ENCODE measurements at places on chromosomes 11 and 22.
A peak's percentile ranks its signal among the peaks of the same experiment; 100 is the strongest.

DNA sequence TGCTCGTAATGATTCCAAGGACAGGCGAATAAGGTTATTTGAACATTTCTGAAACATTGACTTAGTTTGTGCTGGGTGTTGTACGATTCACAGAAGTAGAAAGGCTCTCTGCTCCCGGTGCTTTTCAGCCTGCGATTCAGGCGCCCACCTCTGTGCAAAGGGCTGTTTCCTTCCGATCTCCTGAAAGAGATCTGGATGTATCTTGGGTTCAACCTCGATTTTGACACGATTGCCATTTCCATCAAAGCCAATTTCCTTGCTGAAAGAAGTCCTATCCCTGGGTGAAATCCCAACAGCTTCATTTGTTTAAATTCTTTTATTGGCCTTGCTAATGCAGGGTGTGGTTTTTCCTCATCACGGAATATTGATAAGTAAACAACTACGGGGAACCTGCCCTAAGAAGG, 1.1 kb upstream of the ZC3H12C start:
- DNase-seq, result peak; percentile 49

DNA sequence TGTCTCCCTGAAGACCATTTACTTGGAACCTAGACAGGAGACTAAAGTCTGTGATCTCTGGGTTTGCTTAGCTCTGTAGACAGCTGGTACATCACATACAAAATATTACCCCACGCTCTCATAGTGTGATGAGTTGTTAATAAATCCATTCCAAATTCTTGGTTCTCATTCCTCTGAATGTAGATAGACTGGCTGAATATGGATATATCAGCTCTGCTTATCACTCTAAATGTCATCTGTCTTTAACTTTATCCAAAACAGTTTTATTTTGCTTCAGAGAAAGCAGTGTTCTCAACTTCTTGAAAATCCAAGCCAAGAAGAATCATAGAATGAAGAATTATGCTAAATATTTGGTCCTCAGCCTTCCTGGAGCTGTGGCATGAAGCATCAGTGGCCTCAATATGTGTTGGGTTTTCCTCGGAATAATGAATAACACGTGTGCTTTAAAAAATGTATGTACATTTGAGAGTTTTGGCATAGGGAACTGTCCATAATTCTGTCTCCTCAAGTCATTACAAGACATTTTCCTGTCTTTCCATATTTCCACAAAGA, 10.5 kb upstream of the LDLRAD3 start:
- DNase-seq, result no peak

DNA sequence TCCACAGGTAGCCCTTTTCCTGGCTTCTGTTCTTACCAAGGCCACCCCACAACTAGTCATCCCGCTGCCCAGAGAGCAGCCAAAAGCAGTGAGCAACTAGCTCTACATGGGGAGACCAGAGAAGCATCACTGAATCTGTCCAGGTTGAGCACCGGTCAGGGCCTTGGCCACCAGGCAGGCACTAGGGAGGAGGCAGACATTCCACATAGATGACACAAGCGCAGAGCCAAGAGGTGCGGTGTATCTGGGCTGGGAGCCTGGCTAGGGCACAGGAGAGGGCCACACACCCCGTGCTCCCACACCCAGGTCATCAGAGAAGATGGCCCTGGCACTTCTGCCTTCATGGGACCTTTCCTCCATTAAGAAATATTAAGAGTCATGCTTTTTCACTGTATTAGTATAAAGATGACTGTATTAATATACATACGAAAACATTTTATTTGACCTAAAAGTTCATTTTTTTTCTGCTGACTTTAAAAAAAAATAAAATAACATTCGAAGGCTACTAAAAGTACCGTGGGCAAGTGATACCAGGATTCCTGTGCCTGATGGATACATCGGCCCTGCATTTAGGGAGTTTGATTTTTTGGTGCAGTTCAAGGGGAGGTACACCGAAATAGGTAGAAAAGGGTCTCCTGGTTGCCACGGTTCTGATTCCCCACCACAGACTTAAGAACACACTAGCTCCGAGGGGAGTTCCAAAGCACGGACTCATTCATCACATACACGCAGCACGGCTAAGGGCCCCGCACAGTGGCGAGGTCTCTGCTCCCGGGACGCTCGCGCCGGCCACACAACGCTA, 1.2 kb downstream of the DGCR2 start:
- DNase-seq, result no peak

DNA sequence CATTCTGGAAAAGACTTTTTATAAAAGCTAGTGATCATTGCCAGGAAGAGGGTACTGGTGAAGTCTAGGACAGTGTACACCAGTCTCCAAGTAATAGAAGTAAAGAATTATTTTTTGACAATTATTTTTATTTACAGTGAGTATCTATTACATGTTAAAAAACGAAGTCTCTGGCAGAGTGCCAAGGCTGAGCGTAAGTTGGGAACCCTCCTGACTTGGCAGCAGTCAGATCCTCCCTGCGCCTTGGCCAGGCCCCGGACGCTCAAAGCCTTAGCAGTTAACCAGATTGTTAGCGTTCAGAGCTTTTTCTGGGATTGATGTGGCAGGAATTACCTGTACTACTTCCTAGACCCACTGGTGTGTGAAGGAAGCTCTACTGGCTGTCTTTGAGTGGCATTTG, 38.1 kb upstream of the CTTN start:
- no peak for DNase-seq

DNA sequence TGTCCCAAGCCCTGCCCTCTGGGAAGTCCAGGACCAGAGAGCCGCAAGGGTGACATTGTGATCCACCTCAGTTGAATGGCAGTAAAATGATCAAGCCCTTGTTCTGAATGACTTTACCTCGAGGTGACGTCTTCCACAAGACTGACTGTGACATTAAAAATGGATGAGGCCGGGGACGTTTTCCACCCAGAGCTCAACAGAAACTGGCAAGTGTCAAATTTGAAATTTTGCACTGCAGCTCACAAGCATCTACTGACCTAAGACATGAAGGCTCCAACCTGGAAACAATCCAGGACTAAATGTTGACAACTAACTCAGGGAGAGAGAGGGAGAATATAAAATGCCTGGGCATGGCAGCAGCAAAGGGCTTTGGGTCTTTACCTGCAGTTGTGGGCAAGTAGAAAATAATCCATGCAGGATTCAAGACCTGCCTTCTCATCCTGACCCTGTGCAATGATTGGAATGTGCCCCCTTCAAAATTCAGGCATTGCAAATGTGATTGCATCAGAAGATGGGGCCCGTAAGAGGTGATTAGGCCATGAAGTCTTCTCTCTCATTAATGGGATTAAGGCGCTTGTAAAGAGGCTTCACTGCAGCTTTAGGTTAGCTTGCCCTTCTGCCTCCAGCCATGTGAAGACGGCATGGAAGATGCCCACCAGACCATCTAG, 33.6 kb upstream of the CLMP start:
- DNase-seq, result no peak

DNA sequence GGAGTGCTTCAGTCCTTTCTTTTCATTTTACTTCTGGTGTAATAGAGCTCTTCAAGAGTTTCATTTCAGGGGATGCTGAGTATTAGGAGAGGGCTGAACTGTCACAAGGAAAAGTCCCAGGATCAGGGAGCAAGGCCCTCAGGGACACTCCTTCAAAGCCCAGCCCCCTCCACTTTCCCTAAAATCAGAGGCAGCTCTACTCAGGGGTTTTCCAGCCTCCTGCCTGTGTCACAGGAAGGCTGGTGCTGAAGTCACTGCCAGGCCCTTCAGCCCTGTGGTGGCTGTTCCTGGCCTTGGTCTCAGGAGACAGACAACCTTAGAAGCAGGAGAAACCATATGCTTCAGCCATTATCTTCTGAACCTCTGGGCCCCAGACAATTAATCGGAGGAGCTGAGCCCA, 36.4 kb upstream of the KIRREL3 start:
- DNase-seq, result no peak

DNA sequence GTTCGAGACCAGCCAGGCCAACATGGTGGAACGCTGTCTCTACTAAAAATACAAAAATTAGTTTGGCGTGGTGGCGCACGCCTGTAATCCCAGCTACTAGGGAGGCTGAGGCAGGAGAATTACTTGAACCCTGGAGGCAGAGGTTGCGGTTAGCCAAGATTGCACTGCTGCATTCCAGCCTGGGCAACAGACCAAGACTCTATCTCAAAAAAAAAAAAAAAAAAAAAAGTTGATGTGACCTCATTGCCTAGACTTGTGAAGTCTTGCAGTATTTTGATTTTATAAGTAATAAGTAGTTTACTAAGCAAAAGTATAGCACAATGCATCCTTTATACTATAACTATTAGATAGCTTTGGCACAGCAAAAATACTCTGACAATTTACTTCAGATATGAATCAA, 9.9 kb upstream of the CUL5 start:
- DNase-seq, result no peak

GRCh38 chr11:9313648-9314290, 624 bp downstream of the TMEM41B start:
- peak; percentile 49 for DNase-seq

GRCh38 chr11:128669506-128670270, 24.2 kb upstream of the FLI1 start:
- peak; percentile 70 for DNase-seq

GRCh38 chr11:57648801-57649735, 644 bp downstream of the YPEL4 start:
- no peak for DNase-seq

DNA sequence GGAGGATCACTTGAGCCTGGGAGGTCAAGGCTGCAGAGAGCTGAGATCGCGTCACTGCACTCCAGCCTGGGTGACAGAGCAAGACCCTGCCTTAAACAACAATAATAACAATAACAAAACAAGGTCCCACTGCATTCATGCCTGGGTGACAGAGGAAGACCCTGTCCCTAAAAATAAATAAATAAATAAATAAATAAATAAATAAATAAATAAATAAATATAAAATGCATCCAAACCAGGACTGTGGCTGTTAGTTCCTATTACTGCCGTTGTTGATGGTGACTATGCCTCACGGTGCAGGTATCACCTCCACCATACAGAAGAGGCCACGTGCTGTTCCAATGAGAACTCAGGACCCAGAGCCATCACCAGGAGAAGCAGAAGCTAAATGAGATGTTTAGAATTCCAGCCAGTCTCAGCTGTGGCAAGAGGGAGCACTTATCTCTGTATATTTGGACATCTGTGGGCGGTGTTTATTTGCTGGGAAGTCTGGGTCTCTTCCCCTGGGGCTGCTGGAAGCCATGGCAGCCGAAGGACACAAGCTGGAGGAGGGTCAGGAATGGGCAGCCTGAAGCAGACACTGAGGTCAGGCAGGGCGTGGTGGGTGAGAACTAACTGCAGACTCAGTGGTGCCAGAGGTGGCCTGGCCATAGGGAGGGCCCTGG, 21.6 kb downstream of the C11orf86 start:
- no peak for DNase-seq

GRCh38 chr11:75465701-75466531, 32.9 kb upstream of the KLHL35 start:
- no peak for DNase-seq

- no peak for DNase-seq
Measured at GRCh38 chr11:62497132-62497801, 49.3 kb downstream of the AHNAK start.

DNA sequence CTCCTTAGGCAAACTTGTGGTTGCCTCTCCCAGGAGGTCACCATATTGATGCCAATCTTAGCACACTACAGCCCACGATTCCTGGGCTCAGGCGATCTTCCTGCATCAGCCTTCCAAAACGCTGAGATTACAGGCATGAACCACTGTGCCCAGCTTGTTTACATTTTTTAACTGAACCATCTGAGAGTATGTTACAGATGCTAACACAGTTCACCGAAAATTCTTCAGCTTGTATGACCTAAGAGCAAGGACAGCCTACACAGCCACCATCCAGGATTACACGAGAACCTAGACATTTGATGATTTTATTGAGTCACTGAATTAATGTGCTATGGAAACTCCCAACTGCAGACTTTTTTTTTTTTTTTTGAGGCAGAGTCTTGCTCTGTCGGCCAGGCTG, 5.8 kb upstream of the LGALS1 start:
- no peak for DNase-seq

DNA sequence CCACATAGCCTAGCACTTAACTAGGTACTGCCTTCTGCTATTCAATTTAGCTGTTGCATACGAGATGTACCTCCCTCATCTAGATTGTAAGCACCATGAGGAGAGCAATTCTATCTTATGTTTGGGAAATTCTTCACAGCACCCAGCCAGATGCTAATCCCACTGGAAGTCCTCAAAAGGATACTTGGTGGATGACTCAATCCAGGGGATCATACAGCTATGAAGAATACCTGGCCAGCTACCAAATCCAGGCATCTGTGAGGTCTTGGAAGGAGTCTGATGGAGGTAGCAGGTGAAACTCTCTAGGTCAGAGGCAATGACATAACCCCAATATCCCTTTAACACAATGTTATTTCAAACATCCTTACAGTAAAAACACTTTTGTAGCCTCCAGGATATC, 167.8 kb upstream of the NCAM1 start:
- no peak for DNase-seq

GRCh38 chr11:66619080-66619554, 2.7 kb downstream of the RBM14 start:
- DNase-seq, result peak; percentile 94

GRCh38 chr22:43310311-43310710, 32.9 kb downstream of the SCUBE1 start:
- peak; percentile 57 for DNase-seq

DNA sequence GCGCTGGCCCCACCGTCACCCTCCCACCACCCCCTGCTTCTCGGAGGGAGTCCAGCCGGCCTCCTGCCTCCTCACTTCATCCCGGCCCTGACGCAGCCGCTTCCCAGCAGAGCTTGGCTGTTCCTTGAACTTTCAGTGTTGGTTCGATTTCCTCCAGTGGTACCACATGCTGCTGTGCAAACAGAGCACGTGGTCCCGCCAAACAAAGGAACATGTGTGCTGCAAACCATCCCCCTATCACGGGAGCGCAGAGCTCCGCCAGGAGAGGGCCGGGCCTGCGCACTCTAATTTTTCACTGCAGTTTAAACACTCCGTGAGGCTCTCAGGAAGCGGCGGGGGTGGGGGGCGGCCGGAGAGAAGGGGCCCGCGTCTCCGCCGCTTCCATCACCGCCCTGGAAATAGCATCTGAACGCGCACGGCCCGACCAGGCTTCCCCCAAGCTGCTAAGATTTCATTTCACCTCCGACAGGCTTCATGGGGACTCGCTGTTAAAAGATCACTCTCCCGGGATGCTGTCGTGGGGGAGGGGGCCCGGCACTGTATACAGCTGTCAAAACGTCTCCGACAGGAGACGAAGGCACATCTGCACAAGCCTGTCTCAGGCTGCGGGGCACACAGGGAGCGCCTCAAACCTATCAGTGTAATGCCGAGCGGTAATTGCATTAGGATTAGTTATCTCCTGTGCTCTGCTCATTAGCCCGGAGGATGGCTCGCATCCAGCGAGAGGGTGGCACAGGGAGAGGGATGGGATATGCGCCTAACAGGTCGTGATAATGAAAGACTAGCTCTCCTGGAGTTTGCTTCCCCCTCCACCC, 269.9 kb upstream of the SORL1-AS1 start:
- peak; percentile 48 for DNase-seq

DNA sequence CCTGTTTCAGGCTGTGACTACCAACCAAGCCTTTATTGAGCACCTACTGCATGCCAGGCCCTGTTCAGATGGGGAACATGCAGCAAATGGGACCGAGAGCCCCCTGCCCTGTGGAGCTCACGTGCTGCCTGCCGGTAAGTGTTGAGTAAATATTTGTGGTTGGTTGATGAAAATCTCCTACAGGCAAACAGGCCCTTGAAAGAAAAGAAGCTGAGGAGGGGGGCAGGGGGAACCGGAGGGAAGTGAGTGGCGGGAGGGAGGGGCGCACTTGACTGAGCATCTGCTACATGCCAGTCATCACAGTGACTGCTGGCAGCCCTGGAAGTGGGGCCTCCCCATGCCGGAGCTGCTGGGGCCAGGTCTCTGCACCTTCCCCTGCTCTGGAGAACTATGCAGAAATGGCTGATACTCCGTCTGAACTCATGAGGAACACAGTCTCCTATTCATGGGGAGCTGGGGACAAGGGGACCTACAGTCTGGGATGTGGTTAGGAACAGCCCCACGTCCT, 34.2 kb downstream of the MACROD1 start:
- DNase-seq, result peak; percentile 31
